ENCODE measurements at places on chromosomes 13 and 19.

DNA sequence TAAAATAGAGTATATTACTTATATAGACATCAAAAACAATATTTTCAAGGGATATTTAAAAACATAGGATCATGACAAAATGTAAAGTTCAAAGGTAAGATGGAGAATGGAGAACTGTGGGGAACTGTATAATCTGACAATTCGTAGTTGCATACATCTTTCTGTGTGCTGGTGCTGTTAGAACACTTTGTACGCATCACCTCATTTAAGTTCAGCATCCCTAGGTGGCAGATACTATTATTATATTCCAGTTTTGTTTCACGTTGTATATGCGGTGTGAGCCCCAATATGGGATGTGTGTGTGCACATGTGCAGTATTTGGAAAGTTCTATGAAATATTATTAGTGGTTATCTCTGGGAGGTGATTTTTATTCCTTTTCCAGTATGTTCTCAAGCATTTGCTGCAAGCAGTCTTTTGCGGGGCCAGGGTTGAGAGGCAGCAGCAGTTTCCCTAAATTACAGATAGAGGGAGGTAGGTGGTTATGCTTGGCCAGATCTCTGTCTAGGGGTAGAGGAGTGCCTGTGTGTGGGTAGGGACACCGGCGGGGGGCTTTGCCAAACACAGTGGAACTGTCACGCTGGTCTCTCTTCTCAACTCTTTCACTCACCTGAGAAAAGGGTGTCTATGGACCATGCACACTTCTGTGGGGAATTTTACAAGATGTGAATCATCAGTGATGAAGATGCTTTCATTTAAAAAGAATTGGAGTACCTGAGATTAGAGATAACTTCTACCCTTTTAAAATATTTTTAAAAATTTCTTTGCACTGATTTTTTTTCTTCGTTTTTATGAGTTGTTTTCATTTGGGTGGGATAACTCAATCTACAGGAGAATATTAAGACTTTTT is 55.6 kb upstream of the ALOX5AP start:
- no peak for DNase-seq

DNA sequence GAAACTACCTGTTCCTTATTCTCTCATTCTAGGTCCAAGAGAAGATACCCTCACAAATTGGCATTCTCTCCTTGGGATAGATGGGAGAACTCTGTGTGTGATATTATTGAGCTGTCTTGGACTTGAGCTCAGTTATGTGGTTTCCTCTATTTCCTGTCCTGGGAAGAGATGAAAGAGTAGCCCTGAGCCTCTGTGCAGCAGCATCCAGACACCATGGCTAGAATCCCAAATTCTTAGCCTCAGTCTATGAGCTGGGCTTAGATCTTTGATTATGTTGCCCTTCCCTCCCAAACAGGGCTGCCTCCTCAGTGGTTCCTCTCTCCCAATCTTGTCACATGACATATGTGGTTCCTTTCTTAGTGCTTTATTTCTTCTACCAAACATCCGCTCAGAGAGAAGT is 290.7 kb downstream of the SPRY2 start:
- DNase-seq = no peak

GRCh38 chr13:108948251-108948671 is 318.9 kb downstream of the MYO16 start:
- DNase-seq = no peak

- no peak for DNase-seq
Measured at GRCh38 chr13:50805805-50806204, 37.7 kb downstream of the DLEU7 start.

GRCh38 chr13:74325106-74325505 is 190.9 kb upstream of the KLF12 start:
- no peak for DNase-seq

DNA sequence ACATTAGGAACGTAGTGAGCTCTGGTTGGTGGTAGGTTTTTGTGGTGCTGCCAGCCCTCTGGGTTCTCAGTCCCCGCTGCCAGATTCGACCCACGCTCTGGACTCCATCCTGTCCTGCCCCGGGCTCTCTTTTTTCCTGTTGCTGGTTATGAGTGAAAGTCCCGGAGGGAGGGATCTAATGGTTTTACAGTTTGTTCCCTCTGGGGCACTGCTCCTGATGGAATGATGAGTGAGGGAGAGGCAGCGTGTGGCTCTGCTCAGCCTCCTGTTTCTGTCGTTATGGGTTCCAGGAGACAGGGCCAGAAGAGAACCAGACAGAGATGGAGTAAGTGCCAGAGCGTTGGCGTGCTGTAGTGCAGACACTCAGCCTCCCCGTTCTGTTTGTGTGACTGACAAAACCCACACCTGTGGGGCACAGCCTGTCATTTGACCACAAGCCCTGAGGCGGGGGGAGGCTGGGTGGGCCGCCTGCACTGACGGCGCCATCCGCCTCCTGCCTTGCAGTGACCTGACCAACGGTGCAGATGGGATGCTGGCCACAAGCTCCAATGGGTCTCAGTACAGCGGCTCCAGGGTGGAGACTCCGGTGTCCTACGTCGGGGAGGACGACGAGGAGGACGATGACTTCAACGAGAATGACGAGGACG is 18.3 kb downstream of the ATP4B start:
- no peak for DNase-seq

DNA sequence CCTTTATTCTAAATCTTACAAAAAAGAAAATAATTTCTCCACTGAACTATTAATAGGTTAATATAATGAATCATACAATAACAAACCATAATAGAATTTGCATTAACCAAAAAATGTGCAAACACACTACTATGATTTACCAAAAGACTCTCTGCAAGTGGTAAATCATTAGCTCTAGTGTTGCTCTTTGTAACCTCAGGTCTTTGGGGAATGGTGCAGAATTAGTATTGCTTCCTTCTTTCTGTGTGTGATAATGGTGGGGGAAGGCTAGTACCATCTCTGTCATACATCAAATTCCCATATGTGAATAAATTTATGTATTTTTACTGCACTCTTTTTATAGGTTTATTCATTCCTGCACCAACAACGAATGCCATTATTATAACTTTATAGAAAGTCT is 105.1 kb downstream of the COG6 start:
- DNase-seq = no peak

GRCh38 chr19:2385053-2385721 is 25.1 kb downstream of the TMPRSS9 start:
- no peak for DNase-seq

- no peak for DNase-seq
Measured at GRCh38 chr13:51747438-51748434, 56.2 kb downstream of the DHRS12 start.

GRCh38 chr13:48009284-48009683 is 8.2 kb upstream of the SUCLA2 start:
- no peak for DNase-seq

Data from activated gamma-delta T cell (primary cell).